Hindlimb muscle (tissue), 1 donor: ENCODE measurements at places on chromosomes 12 and 14.

DNA sequence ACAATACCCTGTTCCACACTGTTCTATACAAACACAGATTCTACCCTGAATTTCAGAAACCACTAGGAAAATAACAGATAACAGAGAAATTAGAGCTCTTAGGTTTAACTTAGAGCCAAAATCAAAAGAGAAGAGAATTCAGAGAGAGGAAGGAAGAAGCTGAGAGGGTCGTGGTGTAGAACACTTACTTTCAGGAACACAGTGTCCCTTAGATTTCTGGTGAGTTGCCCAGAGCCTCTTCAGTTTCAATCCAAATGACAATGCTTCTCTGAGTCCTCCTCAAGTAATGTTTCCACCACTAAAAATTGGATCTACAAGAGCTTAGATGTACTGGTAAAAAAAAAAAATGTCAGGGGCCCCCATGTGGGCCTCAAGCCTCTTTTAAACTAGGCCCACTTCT, 2.6 kb downstream of the YAF2 start:
- DNase-seq = no peak

DNA sequence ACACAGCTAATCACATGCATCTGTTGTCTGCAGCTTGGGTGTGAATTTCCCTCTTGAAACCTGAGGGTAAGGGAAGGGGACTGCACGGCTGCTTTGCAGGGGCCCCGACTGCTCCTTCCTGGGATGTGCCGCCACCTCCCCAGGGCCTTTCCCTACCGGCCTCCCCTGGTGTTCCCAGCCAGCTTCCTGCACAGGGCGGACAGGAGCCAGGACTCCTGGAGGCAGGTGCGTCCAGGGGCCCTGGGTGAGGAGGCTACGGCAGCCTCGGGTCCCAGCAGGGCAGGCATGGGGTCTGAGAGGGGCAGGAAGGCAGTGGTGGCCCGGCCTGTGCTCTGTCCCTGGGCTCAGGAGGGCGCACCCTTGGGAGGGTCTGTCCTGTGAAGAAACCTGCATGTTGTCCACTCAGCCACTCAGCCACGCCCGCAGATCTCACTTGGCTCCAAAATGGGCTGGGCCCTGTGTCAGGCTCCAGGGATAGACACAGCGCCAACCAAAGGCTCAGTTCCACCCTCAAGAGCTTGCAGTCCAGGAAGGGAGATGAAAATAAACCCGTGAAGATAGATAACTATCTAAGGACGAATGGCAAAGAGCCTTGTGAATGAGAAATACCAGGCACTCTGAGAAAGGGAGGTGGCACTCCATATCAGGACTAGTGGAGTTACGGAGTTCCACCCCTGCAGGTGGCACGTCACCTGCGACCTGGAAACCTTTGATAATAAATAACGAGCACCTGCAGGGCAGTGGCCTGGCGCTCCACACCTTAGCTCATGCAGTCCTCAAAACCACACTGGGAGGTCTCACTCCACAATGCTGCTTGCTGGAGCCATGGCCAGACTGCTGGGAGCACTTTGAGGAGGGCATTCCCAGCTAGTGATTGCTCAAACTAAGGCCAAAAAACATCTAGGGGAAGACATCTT, 427.4 kb downstream of the AACS start:
- no peak for DNase-seq

GRCh38 chr14:101191721-101192660, 288.5 kb upstream of the RTL1 start:
- DNase-seq = no peak

- DNase-seq = no peak
These were observed 577 bp downstream of the ATG101 start for GRCh38 chr12:52070185-52070925.

GRCh38 chr14:52948836-52949235, 2.0 kb downstream of the FERMT2 start:
- DNase-seq = no peak

- DNase-seq = peak; percentile 84
These were observed 9.2 kb downstream of the DGKA start for GRCh38 chr12:55940065-55940732.

GRCh38 chr14:85421186-85421877, 108.6 kb upstream of the FLRT2 start:
- DNase-seq = no peak

- DNase-seq = no peak
These were observed 35.8 kb upstream of the SINHCAF start for GRCh38 chr12:31361730-31362114.

DNA sequence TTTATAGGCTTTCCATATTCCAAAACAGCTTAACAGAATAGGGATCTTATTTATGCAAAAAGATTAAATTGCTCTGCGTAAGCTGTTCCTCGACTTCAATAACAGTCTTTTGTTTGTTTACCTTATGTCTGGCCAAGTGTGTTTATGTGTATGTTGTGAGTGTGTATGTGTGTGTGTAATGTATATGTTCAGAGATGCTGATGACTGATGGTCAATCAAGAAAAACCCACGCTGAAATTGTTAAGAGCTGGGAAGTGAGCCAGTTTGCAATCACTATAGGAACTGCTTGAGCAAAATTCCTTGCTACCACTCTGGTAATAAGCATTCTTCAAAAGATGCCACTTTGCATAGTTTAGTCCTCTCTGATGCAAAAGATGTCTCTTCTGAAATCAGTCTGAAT, 59.6 kb downstream of the PRKD1 start:
- DNase-seq = no peak

DNA sequence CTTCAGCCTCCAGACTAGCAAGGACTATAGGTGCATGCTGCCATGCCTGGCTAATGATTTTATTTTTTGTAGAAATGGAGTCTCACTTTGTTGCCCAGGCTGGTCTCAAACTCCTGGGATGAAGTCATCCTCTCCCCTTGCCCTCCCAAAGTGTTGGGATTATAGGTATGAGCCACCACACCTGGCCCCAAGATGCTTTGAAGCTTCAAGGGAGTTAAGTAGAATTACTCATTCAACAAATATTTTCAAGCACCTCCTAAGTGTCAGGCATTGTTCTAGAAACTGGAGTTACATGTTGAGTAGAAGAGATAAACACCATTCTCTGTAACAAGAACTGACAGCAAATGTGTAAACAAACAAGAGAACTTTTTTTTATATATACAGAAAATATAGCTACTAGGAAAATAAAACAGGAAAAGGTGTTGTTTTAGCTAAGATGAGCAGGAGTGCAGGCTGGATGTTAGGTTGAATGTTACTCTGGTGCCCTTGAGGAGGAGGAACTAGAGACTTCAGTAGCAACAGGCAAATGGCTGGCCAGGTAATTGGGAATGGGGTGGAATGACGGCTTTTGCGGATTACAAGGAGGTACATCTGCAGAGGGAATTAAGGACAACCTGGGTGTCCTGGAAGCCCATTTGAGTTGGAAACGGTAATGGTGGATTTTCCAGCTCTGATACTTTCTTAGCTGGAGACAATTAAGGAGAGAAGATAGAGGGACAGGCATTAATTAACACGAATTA, 32.0 kb upstream of the CFAP54 start:
- no peak for DNase-seq
